ENCODE measurements at places on chromosomes 3 and 15. TPM values are rescaled to one million over a fixed set of nuclear protein-coding genes. Genes with fewer than 3 reads are reported as not detected.

- no peaks in the 10 kb centered on the region for H3K36me3 ChIP-seq
- H3K27me3 ChIP-seq: no peaks in the 10 kb centered on the region
- no peak overlapping the region for H3K27ac ChIP-seq
- peaks cover 10% of the 10 kb centered on the region for H3K4me1 ChIP-seq
- H3K4me3 ChIP-seq: no peak overlapping the region
Observed at GRCh38 chr15:77087213-77087612, 16.3 kb upstream of the TSPAN3 start.

DNA sequence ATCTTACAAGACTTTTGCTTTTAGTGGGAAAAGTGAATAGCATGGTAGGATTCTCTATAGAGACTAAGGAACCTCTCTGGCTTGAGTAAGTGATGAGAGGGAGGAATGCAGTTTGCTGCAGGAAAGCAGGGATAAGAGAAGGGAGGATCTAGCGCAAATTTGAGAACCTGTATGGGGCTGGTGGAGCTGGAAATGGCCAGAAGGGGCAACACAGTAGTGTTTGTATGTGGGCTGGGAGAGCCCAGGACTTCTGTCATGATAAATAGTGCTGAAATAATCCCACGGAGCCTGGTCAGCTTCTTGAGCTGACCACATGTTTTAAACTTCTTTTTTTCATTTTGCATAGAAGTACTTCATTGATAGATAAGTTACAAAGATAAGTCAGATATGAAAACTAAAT is 11.2 kb upstream of the SHC4 start:
- no peak for DNase-seq
- no peaks in the 10 kb centered on the region for H3K27me3 ChIP-seq
- no peak overlapping the region for H3K4me3 ChIP-seq
- H3K4me1 ChIP-seq: no peaks in the 10 kb centered on the region

- no peak overlapping the region for H3K4me3 ChIP-seq
- no peaks in the 10 kb centered on the region for H3K36me3 ChIP-seq
- no peaks in the 10 kb centered on the region for H3K4me1 ChIP-seq
- no peak overlapping the region for H3K27ac ChIP-seq
Observed at GRCh38 chr15:74222240-74223119, 13.6 kb upstream of the CCDC33 start.

PPM1M gene
- 5.2 TPM for total RNA-seq

GHRL gene
- total RNA-seq: not detected

GRCh38 chr15:57172925-57173324 is 203.4 kb upstream of the CGNL1 start:
- no peak overlapping the region for H3K4me3 ChIP-seq
- no peak for DNase-seq
- no peak overlapping the region for H3K27ac ChIP-seq
- no peaks in the 10 kb centered on the region for H3K27me3 ChIP-seq

DNA sequence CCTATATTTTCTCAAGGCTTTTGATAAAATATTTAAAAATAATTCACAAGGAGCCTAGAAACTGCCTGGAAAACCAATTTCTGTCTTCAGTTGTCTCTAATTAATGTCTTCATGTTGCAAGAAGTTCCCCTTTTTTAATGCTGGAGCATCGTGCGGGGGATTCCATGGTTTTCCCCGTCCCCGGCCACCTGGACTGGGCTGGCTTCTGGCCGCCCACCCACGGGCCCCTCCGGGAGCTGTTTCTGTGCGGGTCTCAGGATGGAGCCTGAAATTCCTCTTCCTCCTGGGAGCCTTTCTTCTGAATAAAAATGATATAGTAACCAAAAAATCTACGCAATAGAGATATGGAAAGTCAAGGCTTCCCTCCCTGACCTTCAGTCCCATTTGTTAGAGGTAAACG is 8.1 kb upstream of the LRRK1 start:
- no peak overlapping the region for H3K4me3 ChIP-seq
- H3K4me1 ChIP-seq: no peaks in the 10 kb centered on the region
- H3K36me3 ChIP-seq: no peaks in the 10 kb centered on the region
- no peak overlapping the region for H3K27ac ChIP-seq
- no peak for DNase-seq
- H3K27me3 ChIP-seq: no peaks in the 10 kb centered on the region

CPA3 gene
- total RNA-seq: not detected

GRCh38 chr3:136671921-136672320 is 80.3 kb downstream of the STAG1 start:
- no peaks in the 10 kb centered on the region for H3K36me3 ChIP-seq
- peaks cover 20% of the 10 kb centered on the region for H3K4me1 ChIP-seq
- no peak overlapping the region for H3K4me3 ChIP-seq
- no peaks in the 10 kb centered on the region for H3K27me3 ChIP-seq
- DNase-seq: no peak

GOLGA8S gene
- not detected for total RNA-seq

DPPA2 gene
- total RNA-seq: not detected

- H3K27me3 ChIP-seq: no peaks in the 10 kb centered on the region
- H3K4me3 ChIP-seq: no peak overlapping the region
- no peak for DNase-seq
- H3K36me3 ChIP-seq: no peaks in the 10 kb centered on the region
- H3K27ac ChIP-seq: no peak overlapping the region
Observed at GRCh38 chr15:90813796-90814190, 54.6 kb upstream of the FURIN start.

ATOSA gene
- total RNA-seq: 61.9 TPM

- H3K27ac ChIP-seq: peak overlapping the region; percentile 93
- no peaks in the 10 kb centered on the region for H3K36me3 ChIP-seq
- H3K27me3 ChIP-seq: no peaks in the 10 kb centered on the region
- H3K4me1 ChIP-seq: peaks cover 83% of the 10 kb centered on the region
- DNase-seq: no peak
Observed at GRCh38 chr15:99113547-99114271, 8.8 kb downstream of the SYNM start.

DNA sequence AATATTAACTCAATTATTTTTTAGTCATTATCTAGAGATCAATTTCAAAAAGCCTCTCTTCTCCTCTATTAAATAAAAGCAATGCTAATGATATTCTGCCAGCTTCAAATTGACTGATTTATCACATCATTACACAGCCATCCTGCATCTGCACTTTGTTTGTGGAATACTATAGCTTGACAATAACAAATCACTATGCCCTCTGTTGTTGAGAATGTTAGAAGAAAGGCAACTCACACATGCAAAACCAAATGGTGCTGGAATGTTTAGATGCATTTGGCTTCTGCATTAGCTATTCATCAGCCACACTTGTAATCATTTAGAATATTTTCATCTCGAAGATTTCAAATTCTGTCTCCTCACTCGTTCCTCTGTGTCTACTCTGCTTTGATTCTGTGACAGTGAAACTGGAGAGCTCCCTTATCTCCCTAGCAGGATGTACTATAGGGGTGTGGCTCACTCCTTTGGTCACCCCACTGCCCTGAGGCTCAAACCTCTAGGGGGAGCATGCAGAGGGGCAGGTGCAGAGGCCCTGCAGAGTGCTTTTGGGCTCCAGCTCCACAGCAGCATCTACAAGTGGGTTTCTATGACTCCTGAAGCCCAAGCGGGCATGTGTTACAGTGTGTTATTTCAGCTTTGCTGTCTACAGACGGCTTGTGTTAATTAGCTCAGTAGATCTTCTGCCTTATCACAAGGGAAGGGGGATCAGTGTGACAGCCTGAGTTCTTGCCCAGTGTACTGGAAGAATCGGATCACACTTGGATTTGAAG is 454.1 kb upstream of the BCHE start:
- H3K27me3 ChIP-seq: no peaks in the 10 kb centered on the region
- H3K36me3 ChIP-seq: no peaks in the 10 kb centered on the region
- no peak for DNase-seq
- H3K4me3 ChIP-seq: no peak overlapping the region

GRCh38 chr15:87707566-87708130 is 548.9 kb downstream of the NTRK3 start:
- H3K4me1 ChIP-seq: no peaks in the 10 kb centered on the region
- no peaks in the 10 kb centered on the region for H3K27me3 ChIP-seq
- H3K27ac ChIP-seq: no peak overlapping the region
- H3K36me3 ChIP-seq: no peaks in the 10 kb centered on the region
- H3K4me3 ChIP-seq: no peak overlapping the region

P2RY1 gene
- total RNA-seq: 1.4 TPM

GRCh38 chr3:108241146-108241545 is 18.9 kb upstream of the IFT57 start:
- H3K4me3 ChIP-seq: no peak overlapping the region
- no peak for DNase-seq
- H3K27ac ChIP-seq: no peak overlapping the region
- no peaks in the 10 kb centered on the region for H3K27me3 ChIP-seq

ACOX2 gene
- 5.3 TPM for total RNA-seq

- no peak within 1 kb of the TSS for H3K27ac ChIP-seq
- DNase-seq: no peak
- H3K4me1 ChIP-seq: no peaks in the 10 kb centered on the region
- peaks cover 18% of the 10 kb centered on the region for H3K27me3 ChIP-seq
- H3K4me3 ChIP-seq: peak within 1 kb of the TSS; percentile 68
Observed at GRCh38 chr3:183428447-183429211, at the start of gene MCF2L2. Gene MCF2L2 (minus strand): TSS chr3:183428619. CDS start chr3:183427977, 642 bp downstream.

GRCh38 chr3:129618186-129618820 is 11.8 kb upstream of the PLXND1 start:
- no peak overlapping the region for H3K4me3 ChIP-seq
- no peaks in the 10 kb centered on the region for H3K27me3 ChIP-seq
- H3K36me3 ChIP-seq: no peaks in the 10 kb centered on the region
- peaks cover 28% of the 10 kb centered on the region for H3K4me1 ChIP-seq

DNA sequence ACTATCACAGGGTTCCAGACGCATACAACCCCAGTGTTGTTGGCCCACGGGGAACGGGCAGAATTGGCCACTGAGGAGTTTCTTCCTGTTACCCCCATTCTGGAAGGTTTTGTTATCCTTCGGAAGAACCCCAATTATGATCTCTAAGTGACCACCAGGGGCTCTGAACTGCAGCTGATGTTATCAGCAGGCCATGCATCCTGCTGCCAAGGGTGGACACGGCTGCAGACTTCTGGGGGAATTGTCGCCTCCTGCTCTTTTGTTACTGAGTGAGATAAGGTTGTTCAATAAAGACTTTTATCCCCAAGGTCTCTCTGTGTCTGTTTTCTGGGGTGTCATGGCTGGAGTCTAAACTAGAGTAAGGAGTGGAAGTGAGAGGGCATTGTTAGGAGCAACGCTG is 5.7 kb upstream of the EIF4G1 start:
- no peak for DNase-seq
- H3K4me3 ChIP-seq: no peak overlapping the region
- H3K36me3 ChIP-seq: peaks cover 9% of the 10 kb centered on the region
- H3K4me1 ChIP-seq: peaks cover under 1% of the 10 kb centered on the region
- H3K27me3 ChIP-seq: no peaks in the 10 kb centered on the region

DNA sequence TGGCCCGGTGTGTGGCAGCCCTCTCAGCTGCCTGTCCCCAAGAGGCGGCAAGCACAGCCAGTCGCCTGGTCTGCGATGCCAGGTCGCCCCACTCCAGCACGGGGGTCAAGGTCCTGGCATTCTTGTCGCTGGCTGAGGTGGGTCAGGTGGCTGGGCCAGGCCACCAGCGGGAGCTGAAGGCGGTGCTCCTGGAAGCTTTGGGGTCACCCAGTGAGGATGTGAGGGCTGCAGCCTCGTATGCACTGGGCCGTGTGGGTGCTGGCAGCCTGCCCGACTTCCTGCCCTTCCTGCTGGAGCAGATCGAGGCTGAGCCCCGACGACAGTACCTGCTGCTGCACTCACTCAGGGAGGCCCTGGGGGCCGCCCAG is 20.8 kb downstream of the CAND2 start:
- H3K4me3 ChIP-seq: no peak overlapping the region
- DNase-seq: no peak
- H3K27ac ChIP-seq: peak overlapping the region; percentile 74
- H3K27me3 ChIP-seq: no peaks in the 10 kb centered on the region

OR5K2 gene
- total RNA-seq: not detected

GRCh38 chr3:107142786-107143575 is 234.3 kb upstream of the CCDC54 start:
- no peak overlapping the region for H3K27ac ChIP-seq
- no peaks in the 10 kb centered on the region for H3K36me3 ChIP-seq
- no peaks in the 10 kb centered on the region for H3K27me3 ChIP-seq
- DNase-seq: no peak
- no peak overlapping the region for H3K4me3 ChIP-seq

- no peak overlapping the region for H3K4me3 ChIP-seq
- H3K27me3 ChIP-seq: no peaks in the 10 kb centered on the region
- H3K27ac ChIP-seq: peak overlapping the region; percentile 39
- H3K4me1 ChIP-seq: peaks cover 42% of the 10 kb centered on the region
- H3K36me3 ChIP-seq: peaks cover 13% of the 10 kb centered on the region
- no peak for DNase-seq
Observed at GRCh38 chr3:129673897-129674797, 67.7 kb upstream of the PLXND1 start.

DNA sequence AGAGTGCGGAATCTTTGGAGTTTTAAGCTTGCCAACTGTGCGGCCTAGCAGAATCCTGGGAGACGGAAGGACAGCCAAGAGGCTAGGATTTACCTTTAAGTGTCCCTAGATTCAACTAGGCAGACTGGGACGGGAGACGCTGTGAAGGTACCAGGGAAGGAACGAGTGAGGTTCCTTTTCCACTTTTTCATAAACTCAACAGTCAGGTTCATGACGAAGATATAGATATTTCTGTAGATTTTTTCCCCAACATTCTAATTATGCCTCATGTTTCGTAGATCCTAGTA is 564 bp upstream of the GABPB1 start:
- H3K36me3 ChIP-seq: no peaks in the 10 kb centered on the region
- H3K4me3 ChIP-seq: peak overlapping the region; percentile 79
- no peak for DNase-seq
- H3K4me1 ChIP-seq: peaks cover 38% of the 10 kb centered on the region
- peak overlapping the region; percentile 96 for H3K27ac ChIP-seq
- H3K27me3 ChIP-seq: no peaks in the 10 kb centered on the region

DNA sequence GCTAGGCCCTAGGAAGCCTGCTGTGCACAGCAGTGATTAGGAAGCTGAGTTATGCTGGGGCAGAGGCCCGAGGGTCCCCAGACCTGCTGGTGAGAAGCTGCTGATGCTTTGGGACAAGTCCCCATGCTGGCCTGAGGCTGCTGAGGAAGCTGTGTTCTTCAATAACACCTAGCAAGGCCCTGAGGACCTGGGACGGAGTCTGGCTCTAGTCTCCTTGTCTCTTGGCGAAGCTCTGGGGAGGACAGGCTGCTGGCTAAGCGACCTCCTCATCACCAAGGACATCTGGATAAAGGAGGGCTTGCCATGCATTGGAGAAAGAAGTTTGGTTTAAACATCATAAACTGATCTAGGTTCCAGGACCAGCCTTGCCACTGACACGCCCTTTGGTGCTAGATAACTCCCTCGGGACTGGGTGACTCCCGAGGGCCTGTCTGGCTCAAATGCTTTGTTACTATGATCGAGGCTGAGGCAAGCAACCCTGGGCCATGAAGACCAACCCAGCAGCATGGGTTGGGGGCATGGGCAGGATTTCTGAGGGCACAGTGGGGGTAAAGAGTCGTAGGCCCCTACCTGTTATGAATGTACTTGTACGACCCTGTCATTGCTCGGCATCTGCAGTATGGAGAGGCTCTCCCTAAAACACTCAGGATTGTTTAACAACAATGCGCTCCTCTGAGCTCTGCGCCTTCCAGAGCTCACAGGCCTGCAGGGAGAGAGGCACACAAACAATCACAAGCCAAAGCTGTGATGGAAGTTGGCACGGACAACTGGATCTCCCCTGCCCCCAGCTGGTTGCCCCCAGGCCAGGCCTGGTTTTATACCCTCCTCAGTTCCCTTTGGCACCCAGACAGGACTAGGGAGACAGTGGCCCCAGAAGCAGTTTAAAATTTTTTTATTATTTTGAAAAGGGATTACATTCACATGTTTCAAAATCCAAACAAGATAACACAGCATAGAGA is 64.4 kb downstream of the LINGO1 start:
- no peaks in the 10 kb centered on the region for H3K36me3 ChIP-seq
- H3K4me3 ChIP-seq: no peak overlapping the region
- H3K4me1 ChIP-seq: no peaks in the 10 kb centered on the region
- no peak for DNase-seq
